Upper lobe of left lung (tissue), 6 donors: ENCODE measurements at places on chromosomes 7 and 10. TPM values are rescaled to one million over a fixed set of nuclear protein-coding genes. Genes with fewer than 3 reads are reported as not detected.

Gene GNG11
- 15.9 TPM for total RNA-seq

Gene HTR7
- 0.54 TPM for total RNA-seq

Gene WIPF3
- 0.34 TPM for total RNA-seq

Gene TNPO3
- total RNA-seq = 21.6 TPM

Gene TMEM209
- 13.1 TPM for total RNA-seq

Gene SUMF2
- 170 TPM for total RNA-seq

Gene CFTR
- total RNA-seq = 17.5 TPM

Gene ACSL5
- 61.0 TPM for total RNA-seq

Gene STOX1
- total RNA-seq = 4.1 TPM

Gene FEZF1
- not detected for total RNA-seq

Gene ZNF117
- 34.4 TPM for total RNA-seq

Gene CAV1
- total RNA-seq = 345 TPM

Gene BTBD16
- 1.8 TPM for total RNA-seq

Gene CNPY1
- total RNA-seq = not detected

Gene PLEKHS1
- 3.2 TPM for total RNA-seq

Gene CLRN3
- not detected for total RNA-seq

Gene ACTL6B
- total RNA-seq = not detected

Gene ANKRD1
- total RNA-seq = 223 TPM

Gene KLF14
- 0.20 TPM for total RNA-seq
